ENCODE measurements at places on chromosomes 2 and 18. TPM values are rescaled to one million over a fixed set of nuclear protein-coding genes. Genes with fewer than 3 reads are reported as not detected.

DNA sequence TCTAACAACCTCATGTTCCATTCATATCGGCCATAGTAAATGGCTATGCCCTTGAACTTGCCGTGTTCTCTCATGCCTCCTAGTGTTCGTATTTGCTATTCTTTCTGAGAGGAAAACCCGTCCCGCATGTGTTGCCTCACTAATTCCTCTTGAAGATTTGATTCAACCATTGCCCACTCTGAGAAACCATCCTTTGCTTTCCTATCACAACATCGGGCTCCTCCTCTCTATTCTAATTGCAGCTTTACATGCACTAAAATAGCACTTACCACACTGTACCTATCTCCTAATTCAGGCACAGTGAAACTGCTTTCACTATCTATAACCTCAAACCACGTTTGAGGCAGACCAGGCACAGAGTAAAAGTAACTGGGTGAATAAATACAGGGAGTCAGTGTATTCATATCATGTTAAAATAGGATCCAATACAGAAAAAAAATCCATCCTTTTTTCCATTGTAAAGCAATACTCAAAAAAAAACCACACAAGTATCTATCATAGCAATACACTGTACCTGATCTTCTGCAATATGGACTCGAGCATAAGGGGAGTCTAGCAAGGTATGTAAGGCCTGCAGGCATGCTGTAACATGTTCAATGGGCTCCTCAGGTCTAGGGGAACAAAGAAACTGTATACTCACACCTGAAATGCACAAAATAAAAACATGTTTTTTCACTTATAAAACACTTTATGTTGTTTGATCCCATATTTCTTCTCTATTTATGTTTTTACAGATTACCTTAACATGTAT is 39.0 kb upstream of the STRN start:
- no peak for DNase-seq

DNA sequence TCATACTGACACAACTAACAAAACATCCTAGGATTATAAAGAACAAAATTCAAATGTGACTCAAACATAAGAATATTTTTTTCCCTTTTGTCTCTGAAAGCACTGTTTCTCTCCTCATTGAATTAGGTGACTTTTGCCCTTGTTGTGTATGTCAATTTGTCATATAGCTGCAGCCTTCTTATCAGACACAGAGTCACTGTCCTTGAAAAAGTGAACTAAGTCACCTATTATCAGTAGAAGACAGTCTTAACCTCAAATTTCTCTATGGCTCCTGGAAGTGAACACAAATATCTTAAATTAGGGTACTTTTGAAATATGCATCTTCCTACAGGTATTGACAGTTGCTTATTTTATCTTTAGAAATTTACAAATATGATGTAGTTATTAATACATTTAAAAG is 360.6 kb downstream of the NBAS start:
- no peak for DNase-seq

GRCh38 chr2:110866466-110866865 is 134.1 kb downstream of the ACOXL start:
- DNase-seq: no peak

- no peak for DNase-seq
These were observed 672.1 kb upstream of the FANCL start for GRCh38 chr2:58913082-58913726.

- DNase-seq: no peak
These were observed 99.3 kb upstream of the SLC38A11 start for GRCh38 chr2:165054652-165055051.

- no peak for DNase-seq
These were observed 253.4 kb downstream of the CLIP4 start for GRCh38 chr2:29368659-29369040.

The ZBTB7C gene
- total RNA-seq: 1.3 TPM

GRCh38 chr18:68733707-68734106 is 18.8 kb upstream of the TMX3 start:
- DNase-seq: no peak

The FOXI3 gene
- not detected for total RNA-seq

The STK39 gene
- 15.8 TPM for total RNA-seq

DNA sequence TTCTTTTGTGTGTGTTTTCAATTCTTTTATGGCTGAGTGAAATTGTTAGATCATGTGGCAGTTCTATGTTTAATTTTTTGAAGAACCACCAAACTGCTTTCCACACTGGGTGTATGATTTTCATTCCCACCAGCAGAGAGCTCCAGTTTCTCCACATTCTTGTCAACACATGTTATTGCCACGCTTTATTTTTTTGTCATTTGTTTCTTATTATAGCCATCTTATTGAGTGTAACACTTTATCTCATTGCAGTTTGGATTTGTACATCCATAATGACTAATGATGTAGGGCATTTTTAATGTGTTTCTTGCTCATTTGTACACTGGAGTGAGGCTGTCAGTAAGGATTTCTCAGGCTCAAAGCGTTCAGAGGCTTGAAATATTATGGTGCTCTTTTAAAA is 184.2 kb downstream of the PIEZO2 start:
- no peak for DNase-seq

DNA sequence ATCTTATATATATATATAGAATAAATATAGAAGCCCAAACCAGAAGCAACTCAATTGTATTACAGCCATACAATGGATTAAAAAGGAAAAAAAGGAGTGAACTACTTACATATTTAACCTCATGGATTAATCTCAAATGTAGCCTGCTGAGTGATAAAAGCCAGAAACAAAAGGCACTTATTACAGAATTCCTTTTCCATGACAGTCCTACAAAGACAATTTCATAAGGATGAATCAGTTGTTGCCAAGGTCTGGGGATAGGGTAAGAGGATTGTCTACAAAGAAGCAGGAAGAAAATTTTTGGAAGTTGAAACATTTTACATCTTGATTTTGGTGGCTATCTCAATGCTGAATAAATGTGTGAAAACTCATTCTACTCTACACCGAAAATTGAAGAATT is 103.9 kb upstream of the DCC start:
- no peak for DNase-seq

- DNase-seq: no peak
These were observed 181.1 kb downstream of the SOCS6 start for GRCh38 chr18:70469916-70470315.

- no peak for DNase-seq
These were observed 5.6 kb downstream of the ARL4C start for GRCh38 chr2:234491281-234491680.

The IL1RL2 gene
- not detected for total RNA-seq

- no peak for DNase-seq
These were observed 72.0 kb downstream of the GALNT1 start for GRCh38 chr18:35653392-35654135.

- DNase-seq: no peak
These were observed 210.7 kb downstream of the KLHL29 start for GRCh38 chr2:23595601-23596251.

The EPB41L3 gene
- 25.1 TPM for total RNA-seq

The PHOSPHO2 gene
- total RNA-seq: 6.7 TPM

DNA sequence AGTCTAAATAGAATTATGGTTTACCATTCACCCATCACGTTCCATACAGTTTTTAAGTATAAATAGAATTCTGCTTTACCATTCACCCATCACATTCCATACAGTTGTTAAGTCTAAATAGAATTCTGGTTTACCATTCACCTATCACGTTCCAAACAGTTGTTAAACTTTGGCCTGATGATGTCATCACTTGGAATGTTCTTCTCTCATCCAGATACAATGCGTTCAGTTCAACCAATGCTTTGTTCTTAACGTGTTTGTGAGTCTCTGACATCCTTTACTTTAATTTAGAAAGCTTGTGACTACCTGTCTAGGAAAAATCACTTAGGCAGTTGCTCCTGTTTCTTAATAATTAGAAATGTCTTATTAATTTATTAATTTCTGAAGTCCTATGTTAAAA is 236.3 kb upstream of the RASGRP3 start:
- no peak for DNase-seq

DNA sequence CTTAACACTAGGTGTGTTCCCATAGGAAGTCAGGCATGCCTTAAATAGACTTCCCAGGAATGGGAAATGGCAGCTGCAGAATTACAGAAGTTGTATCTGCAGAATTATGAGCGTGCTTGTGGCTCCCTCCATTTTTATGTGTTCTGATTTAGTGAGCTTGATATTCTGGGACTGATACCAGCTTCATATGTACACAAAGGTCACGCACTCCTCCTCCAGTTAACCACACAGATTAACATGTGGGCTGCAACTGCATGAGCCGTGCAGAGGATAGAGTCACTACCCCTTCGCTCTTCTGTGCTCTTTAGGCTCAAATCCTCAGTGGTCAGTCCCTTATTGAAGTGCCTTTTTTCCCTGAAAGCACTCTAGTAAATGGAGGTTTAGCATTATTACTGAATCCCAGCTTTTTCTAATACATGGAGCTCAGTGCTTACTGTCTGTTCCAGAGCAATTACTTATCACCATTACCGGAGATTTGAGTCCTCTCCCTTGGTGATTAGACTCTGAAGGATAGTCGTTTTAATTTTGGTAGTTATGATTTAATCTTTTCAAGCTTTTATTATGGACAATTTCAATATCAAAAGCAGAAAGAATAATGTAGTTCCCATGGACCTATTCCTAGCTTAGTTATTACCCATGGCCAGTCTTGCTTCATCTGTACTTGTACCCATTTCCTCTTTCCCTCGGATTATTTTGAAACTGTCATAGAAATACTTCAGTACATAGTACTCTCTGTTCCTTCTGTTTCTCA is 238.3 kb downstream of the PRKCE start:
- DNase-seq: no peak

DNA sequence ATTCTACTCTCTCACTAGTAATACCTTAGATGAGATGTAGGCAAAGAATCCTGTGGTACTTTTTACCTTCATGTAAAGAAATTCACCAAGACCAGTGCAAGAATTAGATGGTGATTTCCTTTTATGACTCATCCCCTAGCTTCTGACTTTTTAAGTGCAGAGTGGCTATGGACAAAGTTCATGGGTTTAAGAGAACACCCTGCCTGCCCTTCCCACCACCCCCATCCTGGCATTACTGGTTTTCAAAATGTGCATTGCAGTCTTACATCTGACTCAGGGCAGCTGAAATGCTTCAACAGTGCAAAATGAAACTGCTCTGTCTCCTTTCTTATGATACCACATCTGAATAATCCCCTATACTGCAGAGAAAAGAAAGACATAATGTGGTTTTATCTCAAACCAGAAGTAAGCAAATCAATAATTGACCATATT is 22.6 kb downstream of the MAIP1 start:
- no peak for DNase-seq

- DNase-seq: no peak
These were observed 32.6 kb upstream of the INSIG2 start for GRCh38 chr2:118055512-118056164.

The FAM237A gene
- total RNA-seq: not detected

DNA sequence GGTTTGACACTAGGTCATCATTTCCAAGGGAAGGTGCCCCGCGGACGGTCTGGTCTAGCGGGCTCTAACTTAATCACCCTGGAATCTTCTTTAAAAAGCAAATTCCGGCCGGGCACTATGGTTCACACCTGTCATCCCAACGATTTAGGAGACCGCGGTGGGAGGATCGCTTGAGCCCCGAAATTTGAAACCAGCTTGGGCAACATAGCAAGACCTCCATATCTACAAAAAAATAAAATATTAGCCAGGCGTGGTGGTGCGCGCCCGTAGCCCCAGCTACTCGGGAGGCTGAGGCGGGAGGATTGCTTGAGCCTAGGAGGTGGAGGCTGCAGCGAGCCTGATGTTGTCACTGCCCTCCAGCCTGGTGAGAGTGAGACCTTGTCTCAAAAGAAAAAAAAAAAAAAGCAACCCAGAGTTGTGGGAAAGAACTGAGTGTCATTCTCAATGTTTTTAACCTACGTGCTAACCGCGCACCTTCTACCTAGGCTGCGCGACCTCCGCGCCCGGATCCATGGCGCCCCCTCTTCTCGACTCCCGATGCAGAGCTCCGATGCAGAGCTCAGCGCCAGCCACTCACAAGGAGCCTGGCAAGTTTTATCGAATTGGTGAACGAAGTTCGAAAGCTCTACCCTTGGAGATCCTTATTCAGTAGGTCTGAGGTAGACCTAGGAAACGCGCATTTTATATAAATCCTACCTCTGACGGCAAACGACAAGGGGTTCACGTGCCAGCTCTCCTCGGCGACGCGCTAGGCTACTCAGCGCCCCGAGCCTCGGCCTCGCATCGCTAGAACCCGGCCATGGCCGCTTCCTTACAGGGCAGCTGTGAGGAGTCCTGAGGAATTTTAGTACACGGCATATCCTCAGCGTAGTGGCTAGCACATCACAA is 888 bp upstream of the TWSG1 start:
- no peak for DNase-seq

DNA sequence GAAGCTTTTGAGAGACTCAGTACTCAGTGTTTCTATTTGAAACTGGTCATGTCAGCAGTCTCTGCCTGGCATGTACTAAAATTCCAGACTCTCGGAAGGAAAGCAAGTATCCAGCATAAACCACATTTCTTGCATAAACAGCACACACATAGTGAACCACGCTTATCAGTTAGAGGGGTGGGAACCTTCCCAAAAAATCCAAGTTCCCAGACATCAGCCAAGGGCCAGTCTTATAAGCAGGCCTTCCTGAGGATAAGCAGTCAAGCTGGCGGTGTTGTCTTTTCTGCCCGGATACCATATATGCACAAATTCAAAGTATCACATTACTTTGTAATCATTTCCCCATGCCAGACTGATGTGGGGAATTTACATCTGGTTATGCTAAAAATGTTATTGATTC is 73.6 kb downstream of the ST6GAL2 start:
- DNase-seq: no peak

The FBXO41 gene
- 11.2 TPM for total RNA-seq

GRCh38 chr18:74905247-74905646 is 303.7 kb downstream of the PTGR3 start:
- no peak for DNase-seq

The LYG2 gene
- not detected for total RNA-seq

- no peak for DNase-seq
These were observed 53.3 kb downstream of the INHBB start for GRCh38 chr2:120398996-120399888.

The HNRNPLL gene
- total RNA-seq: 21.8 TPM

The CHRNG gene
- total RNA-seq: not detected

DNA sequence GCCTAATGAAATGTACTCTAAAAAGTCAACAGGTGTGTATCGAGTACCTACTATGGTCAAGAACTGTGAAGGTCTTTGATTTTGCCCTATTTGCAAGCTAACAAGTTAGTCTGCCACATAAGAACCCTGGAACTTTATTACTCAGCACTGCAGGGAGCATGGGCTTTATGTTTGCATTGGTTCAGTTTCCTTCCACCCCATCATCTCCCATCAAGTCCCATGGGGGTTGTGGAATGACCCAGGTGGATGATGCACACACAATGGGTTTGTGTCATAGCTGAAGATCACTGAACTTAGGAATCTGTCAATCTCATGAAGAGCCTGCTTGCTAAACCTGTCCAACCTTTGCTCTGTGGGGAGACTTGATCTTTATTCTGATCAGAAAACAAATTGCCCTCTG is 265.5 kb downstream of the RPRM start:
- no peak for DNase-seq

The EPHA4 gene
- 4.0 TPM for total RNA-seq

Measured in body of pancreas (tissue), 4 donors.